Activated gamma-delta T cell treated with anti-CD3 and anti-CD28 coated beads, Interleukin-2, amount 50 U/mL, for 16 hours (primary cell): ENCODE measurements at places on chromosomes 6 and 20.

- no peak for DNase-seq
These were observed 46.1 kb upstream of the PSMF1 start for GRCh38 chr20:1072258-1072657.

GRCh38 chr20:38084425-38084951, 50.9 kb downstream of the RPRD1B start:
- no peak for DNase-seq

GRCh38 chr20:63345328-63346100, 15.6 kb downstream of the CHRNA4 start:
- no peak for DNase-seq

- DNase-seq, result no peak
These were observed 49.6 kb upstream of the SLC22A1 start for GRCh38 chr6:160071805-160072690.

GRCh38 chr6:6057442-6058053, 50.8 kb upstream of the NRN1 start:
- no peak for DNase-seq

DNA sequence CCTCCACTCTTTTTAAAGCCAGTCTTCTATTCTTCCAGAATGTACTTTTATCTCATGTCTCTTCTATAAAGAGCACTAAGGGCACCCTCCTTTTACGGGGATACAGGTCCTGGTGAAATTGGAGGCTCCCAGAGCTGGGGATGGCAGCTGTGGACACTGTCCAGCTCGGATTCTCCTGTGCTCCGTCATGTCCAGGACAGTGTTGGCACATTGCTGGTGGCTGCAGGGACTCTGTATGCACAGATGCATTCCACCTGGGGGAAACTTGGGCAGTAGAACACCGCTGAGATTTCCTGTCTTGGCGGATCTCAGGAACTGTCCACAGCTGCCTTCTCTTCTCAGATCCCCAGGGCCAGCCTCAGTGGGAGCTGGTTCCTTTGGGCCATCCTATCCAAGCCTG, 56.6 kb upstream of the CLDN20 start:
- DNase-seq, result no peak

DNA sequence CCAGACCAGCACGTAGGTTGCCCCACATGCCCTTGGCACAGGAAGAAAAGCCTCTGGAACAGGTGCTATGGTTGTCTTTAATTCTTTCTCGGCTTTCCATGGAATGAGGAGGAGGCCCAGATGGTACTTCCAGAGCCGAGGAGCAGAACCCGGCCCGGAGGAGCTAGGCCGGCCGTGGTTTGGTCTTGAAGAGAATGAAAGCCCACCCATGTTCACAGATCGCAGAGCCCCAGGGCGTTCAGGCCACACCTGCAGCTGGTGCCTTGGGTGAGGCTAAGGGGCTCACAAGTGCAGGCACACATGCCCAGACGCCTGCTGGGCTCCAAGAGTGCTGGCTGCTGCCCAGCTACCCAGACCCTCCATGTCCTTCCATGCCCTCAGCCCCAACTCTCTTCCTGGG, 20.0 kb downstream of the EDN3 start:
- DNase-seq, result no peak

DNA sequence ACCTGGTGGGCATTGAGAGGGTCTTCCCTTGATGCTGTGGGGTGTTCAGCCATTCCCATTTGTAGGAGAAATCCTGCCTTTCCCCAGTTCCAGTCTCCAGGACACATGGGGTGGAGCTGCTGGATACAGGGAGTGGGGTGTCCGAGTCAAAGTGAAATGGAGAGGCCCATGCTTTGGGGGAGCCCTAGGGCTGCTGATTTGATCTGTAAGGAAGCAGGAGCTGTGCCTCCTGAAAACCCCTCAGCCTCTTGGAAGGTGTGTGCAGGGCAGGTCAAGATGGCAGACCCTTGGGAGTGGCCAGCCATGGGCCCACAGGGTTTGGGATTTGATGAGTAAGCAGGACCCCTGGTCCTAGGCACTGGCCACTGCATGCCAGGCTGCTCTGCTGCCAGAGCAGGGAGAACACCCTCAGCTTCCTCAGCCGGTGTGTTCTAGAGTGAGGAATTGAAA, 82.0 kb downstream of the SERAC1 start:
- DNase-seq, result no peak
